Skeletal muscle cell (primary cell): ENCODE measurements at places on chromosomes 2 and 18.

DNA sequence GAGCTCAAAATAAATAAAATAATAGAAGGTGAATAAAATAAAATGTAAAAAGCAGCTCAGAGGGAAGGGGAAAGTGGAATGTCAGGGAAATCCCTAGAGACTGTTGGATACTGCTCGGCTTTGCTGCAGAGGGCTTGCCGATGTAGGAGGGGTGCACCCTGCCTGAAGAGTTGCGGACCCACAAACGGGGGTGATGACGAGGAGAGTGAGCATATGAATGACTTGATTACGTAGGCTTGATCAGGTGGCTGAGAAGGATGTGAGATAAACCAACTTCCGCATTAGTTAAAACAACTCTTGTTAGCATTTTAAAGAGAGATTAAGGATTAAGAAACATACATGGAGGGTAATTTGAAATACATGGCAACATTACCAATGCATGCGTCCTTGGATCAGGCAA, 21.0 kb upstream of the TMEM237 start:
- DNase-seq = no peak

GRCh38 chr2:45085487-45085886, 76.2 kb upstream of the SIX2 start:
- DNase-seq = no peak

DNA sequence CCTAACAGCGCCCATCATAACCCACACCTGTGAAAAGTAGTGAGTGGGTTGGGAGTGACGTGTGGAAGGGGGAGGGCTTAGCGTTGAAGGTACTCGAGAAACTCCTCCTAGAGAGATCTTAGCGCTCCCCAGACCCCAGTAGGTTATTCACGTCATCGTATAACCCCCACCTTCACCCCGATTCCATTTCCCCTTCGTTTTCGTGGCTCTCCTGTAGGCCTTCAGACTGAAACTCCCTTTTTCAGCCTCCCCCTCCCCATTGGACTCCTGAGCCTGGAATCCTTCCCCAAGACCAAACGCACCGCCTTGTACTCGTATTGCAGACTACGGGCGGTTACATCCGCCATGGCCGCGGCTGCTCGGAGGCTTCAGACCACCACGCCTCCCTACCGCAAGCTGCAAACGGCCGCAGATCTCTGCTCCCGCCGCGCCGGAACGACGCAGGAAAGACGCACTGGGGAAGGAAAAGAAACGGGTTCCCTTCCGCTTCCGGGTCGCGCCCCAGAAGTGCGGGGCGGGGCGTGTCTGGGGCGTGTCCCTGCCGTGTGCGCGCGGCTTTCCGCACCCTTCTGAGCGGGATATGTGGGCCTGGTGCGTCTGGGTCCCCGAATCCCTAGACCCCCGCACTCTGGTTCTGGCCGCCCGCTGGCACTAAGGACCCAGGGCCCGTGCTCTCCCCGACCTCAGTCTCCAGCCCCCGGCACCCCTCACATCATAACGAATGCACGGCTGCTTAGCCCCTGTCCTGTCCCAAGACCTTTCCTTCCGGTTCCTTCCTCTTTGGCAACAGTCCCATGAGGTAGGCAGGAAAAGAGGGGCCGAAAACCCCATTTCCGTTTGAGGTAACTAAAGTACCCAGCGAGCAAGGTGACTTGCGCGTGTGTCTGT, at the start of gene SNRNP200:
TSS of gene SNRNP200 (minus strand) at position 456 of the 888 bp plus-strand sequence. CDS start at position 347, 109 bp downstream.
- peak; percentile 34 for DNase-seq

DNA sequence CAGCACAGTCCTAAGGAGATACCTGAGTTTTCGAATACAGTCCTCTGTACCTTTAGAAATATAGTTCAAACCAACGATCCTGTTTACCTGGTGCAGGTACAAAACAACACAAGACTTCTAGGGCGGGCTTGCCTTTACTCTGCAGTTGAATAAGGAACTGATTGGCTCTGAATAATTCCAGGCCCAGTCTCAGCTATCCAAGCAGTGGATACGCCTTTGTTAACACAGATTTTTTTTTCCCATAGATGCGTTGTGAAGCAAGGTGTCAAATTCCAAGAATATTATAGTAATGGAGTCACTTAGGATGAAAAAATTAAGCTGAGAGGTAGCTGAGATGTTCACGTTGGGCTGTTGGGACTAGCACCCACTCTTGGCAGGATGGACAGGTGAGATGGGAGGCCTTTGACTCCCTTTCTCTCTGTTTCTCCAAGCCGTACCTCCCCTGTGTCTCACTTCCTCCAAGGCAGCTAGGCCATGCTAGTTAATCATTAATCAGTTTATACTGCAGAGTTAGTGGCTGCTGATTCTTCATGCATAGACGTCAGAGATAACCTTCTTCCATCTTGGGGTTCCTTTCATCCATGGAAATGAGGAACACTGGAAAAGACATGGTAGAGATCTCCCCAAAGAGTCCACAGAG, 380.8 kb upstream of the ACVR2A start:
- DNase-seq = no peak

DNA sequence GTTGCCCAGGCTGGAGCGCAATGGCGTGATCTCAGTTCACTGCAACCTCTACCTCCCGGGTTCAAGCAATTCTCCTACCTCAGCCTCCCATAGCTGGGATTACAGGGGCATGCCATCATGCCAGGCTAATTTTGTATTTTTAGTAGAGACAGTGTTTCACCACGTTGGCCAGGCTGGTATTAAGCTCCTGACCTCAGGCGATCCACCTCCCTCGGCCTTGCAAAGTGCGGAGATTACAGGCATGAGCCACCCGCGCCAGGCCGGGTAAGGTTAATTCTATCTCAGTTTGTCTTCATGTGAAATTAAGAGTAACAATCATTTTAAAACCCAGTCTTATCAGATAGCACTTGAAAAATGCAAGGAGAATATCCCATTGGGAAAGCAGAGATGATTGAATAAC, 1681.7 kb upstream of the DDX18 start:
- DNase-seq = no peak

DNA sequence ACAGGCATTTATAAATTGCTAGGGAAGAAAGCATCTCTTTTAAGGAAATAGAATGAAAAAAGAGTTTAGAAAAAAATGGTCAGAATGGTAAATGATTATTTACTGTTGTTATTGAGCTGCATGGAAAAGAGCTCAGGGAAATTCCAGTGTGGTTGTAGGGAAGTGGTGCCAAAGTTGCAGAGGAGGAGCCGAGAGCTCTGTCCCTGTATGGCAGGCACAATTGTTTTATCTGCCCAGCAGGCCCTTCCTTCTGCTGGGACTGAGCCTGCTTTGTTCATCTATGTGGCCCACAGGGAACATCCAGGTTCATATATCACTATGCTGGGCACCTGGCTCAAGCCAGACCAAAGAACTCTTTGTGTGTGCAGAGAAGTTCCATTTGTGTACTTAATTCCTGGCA, 80.8 kb upstream of the AGAP1 start:
- no peak for DNase-seq

- no peak for DNase-seq
Observed at GRCh38 chr2:15517793-15518192, 43.3 kb downstream of the NBAS start.

DNA sequence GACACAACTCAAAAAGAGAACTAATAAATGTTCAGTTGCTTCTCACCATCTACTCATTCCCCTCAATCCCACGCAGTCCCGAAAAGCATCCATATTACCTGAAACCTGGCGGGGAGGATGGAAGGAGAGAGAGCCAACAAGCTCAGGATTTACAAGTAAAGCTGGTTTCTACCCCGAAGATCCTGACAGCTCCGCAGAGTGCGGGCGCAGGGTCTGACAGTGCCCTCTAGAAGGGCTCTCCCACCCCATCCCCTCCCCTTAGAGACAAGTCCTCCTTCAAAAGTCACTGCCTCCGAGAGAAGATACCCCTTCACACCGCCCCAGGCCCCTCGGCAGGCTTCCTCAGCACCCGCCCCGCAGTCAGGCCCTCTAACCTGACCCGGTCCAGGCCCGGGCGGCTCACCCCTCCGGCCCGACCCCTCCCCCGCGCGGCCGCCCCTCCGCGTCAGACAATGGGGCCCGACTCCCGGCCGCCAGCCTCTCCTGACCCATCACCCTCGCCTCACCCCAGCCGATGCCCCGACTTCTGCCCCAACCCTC, 550 bp downstream of the RAB1A start:
- no peak for DNase-seq
